Fibroblast of skin of abdomen (primary cell): ENCODE measurements at places on chromosomes 12 and 14.

DNA sequence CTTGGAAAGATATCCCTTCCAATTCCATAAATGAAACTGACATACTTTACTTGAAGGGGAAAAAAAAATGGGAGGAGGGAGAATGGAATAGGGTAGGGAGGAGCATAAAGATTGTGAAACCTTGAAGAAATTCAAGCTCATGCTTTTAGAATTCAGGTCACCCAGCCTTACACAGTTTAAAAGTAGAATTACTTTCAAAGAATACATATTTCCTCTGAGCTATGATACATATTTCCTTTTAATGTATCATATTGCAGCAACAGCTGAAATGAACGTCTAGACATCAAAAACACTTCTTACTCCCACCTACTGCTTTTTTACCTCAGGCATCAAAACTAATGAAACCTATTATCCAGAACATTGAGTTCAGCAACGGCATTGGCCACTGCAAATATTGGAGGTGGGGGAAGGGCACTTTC is 156.0 kb downstream of the MED13L start:
- DNase-seq: peak; percentile 52

- no peak for DNase-seq
Measured at GRCh38 chr12:125229878-125230530, 164.8 kb downstream of the AACS start.

GRCh38 chr12:84922693-84923092 is 10.1 kb upstream of the SLC6A15 start:
- DNase-seq: peak; percentile 22

- peak; percentile 0 for DNase-seq
Measured at GRCh38 chr14:62722406-62722805, 322.9 kb downstream of the KCNH5 start.

- no peak for DNase-seq
Measured at GRCh38 chr14:31212893-31213292, 5.3 kb upstream of the HECTD1 start.

DNA sequence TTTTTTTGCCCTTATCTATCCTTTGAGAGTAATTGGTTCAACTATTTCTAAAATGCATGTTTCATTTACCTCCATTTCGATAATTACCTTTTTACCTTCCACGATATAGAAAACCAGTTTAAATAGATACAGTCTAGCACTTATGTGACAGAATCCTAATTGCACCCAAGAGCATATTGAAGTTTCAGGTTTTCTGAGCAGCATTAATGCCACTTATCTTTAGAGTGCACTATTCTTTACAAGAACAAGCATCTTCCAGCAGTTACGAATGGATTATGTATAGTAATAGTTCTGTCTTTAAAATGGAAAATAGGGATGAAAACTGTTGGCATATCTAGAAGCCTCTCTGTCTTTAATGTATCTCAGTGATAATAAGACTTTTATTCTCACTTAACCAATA is 82.2 kb upstream of the ATXN7L3B start:
- DNase-seq: no peak

- DNase-seq: peak; percentile 64
Measured at GRCh38 chr12:98750511-98750910, 105.4 kb downstream of the APAF1 start.

DNA sequence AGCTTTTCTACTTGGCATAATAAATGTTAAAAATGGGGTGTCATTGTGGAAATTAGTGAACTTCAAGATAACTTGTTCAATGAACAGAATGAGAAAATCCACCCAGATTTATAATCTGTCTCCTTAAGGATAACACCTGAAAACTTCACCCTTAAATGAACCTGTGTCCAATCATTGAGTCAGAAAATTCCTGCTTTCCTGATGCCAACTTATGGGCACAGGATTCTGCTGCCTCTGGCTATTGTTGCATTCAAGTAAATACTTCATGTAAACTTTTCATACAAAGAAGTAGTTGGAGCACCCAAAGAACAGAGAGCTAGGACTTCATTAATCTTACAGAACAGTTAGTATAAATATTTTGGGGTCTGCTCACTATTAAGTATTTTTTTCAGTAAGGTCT is 98.9 kb upstream of the PLEKHA5 start:
- DNase-seq: no peak

- DNase-seq: no peak
Measured at GRCh38 chr14:100622224-100622623, 35.0 kb upstream of the BEGAIN start.

GRCh38 chr14:87687420-87687819 is 305.6 kb downstream of the GALC start:
- DNase-seq: peak; percentile 70

- DNase-seq: no peak
Measured at GRCh38 chr12:3161861-3162260, 84.7 kb downstream of the TSPAN9 start.

DNA sequence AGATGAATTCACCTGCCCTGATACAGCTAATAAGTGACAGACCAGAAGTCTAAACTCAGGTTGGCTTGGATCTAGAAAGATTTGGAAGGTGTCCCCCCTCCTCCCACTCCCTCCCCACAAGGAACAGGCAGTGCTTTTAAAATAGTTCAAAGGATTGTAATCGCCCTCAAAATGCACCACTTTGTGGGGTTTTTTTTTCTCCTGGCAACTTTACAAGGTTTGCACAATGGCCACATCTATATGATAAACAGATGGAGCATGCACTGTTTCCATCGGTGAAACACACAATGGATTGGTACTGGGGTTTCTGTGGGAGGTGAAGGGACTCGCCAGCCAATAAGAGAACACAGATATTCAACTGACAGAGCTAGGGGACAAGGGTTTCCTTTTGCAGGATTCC is 137.4 kb downstream of the LLPH start:
- DNase-seq: peak; percentile 48

- DNase-seq: no peak
Measured at GRCh38 chr12:39915249-39915648, 190.6 kb downstream of the SLC2A13 start.

- no peak for DNase-seq
Measured at GRCh38 chr12:91870872-91871707, 274.6 kb downstream of the BTG1 start.

- DNase-seq: no peak
Measured at GRCh38 chr12:124465473-124465872, 101.9 kb downstream of the NCOR2 start.

DNA sequence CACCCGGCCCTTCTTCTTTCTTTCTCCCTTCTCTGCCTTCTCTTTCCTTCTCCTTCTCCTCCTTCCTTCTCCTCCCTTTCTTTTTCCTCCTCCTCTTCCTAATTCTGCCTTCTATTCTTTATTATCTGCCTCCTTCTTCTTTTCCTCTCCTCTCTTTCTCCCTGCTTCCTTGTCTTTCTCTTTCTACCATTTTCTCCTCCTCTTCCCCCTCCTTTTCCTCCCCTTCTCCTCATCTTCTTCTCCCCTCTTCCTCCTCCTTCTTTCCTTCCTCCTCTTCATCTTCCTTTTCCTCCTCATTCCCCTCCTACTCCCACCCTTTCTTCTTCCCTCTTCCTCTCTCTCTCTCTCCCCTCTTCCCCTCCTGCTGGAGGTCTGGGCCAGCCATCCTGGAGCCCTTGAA is 294.9 kb upstream of the CRY1 start:
- no peak for DNase-seq

DNA sequence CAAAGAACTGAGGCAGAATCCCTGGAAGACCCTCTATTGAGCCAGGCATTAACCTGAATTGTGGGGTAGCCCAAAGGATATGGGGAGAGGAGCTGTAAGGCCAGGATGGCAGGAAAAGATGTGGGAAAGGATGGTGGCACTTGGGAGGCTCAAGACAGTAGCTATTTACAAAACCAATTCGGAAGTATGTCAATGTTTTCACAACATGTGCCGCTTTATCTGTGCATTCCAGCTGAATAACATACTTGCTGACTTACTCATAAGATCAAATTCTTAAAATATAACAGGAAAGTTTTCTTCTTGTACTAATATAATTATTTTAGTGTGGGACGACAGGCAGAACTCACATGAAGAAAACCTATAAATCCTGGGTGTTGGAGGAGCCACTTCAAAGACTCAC is 10.6 kb downstream of the BBS10 start:
- peak; percentile 56 for DNase-seq

GRCh38 chr14:54674046-54674741 is 107.3 kb downstream of the SAMD4A start:
- no peak for DNase-seq

GRCh38 chr12:131087302-131087818 is 133.7 kb downstream of the ADGRD1 start:
- no peak for DNase-seq

DNA sequence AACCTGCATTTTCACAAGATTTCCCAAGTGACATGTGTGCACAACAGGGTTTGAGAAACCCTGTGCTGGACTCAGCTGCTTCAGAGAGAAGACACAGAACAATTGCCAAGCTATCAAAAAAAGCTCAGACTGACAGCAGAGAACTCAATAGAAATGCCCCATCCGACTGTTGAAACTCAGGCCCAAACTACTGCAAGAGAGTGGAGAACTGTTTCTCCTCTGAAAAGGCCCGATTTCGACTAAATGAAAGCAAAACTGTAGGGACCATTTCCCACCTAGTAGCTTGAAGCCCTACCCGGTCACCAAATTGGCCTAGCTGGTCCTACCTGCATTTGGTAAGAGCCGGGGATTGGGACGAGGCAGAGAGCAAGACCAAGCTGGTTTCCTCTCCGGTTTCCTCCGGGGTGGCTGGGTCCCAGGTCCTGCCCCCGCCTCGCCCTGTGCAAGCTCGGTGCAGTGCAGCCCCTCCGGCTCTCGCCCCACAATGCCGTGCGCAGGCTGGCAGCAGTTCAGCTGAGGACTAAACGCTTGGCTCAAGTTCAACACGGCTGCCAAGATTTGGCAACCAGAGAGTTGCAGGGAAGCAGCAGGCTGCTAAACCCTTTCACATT is 1180.6 kb downstream of the VRK1 start:
- DNase-seq: peak; percentile 70

GRCh38 chr14:62420847-62421246 is 624.4 kb downstream of the KCNH5 start:
- DNase-seq: no peak

- DNase-seq: peak; percentile 40
Measured at GRCh38 chr14:26820138-26820537, 222.3 kb upstream of the NOVA1 start.

GRCh38 chr14:74705613-74706500 is 7.0 kb downstream of the AREL1 start:
- DNase-seq: no peak

DNA sequence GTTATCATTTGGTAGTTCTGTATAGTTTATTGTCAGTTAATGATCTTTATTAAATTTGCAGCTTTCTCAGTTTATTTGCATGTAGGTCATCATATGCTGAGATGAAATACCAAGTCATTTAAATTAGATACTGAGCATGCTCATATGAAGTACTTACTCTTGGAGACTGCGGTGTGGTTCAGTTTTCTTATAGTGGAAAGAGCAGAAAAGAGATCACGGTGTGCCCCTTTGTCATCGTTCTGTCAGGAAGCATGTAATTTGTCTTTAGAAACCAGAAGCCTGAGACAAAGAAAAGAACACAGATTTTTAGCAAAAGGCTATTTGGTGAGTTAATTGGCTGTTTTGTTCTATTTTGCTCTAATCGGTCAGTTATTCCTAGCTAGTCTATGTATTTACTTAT is 75.6 kb downstream of the PLEKHA5 start:
- DNase-seq: no peak

GRCh38 chr12:102962532-102962931 is 5.1 kb downstream of the ASCL1 start:
- DNase-seq: no peak

- DNase-seq: peak; percentile 41
Measured at GRCh38 chr12:71840231-71840847, 780 bp downstream of the TBC1D15 start.

DNA sequence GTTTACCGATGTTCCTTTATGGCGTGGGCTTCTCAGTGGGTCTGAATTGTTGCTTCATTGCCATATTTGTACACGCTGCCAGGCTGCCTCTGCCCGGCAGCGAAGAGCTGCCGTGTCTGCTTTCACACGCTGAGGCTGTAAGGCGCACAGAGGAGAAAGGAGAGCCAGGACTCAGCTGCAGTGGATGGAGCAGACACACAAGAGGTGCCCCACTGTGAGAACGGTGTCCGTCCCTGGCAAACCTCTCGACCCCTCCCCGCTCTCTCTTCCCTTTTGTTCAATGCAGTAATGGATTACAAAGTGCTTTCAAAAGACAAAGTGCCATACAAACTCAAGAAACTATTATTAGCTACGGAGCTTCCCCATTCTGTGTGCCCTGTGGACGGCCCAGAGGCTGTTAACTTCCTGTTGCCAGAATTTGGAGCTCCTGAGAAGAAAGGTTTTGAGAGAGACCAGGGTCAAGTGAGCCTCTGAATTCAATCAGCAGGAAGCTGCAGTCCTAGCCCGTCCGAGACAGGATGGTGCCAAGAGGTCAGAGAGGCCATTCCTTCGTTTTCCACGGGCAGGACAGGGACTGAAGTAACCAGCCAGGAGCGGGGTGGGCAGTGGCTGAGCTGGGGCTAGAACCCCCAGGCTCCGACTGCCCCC is 15.8 kb downstream of the CCND2 start:
- no peak for DNase-seq

GRCh38 chr12:77679686-77680085 is 151.0 kb upstream of the NAV3 start:
- DNase-seq: no peak

DNA sequence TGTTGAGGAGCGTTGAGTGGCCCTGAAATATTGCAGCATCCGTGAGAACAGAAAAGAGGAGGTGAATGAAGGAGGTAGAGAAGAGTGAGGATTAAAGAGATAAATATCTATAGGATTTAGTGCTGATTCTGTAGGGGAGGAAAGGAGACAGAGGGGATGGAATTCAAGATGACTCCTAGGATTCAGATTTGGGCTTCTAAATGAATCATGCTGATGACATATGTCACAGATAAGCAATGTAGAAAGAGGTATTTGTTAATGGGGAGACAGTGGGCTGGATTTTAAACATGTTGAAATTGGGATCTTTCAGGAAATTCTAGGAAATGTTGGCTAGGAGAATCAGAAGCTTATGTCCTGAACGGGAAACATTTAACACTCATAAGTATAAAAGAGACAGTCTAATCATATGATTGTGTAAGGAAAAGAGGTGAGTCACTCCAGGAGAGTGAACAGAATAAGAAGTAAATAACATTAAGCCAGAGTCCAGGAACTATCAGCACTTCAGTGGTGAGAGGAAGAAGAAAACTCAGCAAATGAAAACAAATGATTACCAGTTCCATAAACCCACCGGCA is 58.1 kb upstream of the DIO2 start:
- DNase-seq: peak; percentile 27

DNA sequence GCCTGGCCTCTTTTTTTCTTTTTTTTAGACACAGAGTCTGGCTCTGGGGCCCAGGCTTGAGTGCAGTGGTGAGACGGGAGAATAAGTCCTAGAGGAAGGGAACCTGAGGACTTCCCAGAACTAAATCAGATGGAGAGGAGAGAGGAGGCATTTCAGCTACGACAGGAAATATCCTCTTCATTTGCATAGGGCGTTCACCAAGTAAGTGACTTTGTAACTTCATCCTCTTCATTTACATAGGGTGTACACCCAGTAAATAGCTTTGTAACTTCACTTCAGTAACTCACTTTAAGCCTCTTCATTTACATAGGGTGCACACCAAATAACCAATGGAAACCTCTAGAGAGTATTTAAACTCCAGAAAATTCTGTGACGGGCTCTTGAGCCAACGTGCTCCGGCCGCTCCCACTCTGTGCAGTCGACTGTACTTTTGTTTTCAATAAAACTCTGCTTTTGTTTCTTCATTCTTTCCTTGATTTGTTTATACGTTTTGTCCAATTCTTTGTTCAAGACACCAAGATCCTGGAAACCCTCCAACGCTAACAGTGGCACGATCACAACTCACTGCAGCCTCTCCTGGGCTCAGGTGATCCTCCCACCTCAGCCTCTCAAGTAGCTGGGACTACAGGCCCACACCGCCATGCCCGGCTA is 21.4 kb upstream of the ANKRD9 start:
- DNase-seq: no peak

- no peak for DNase-seq
Measured at GRCh38 chr12:130476451-130477135, 138.9 kb downstream of the PIWIL1 start.
